Coronary artery (tissue), 2 donors: ENCODE measurements at places on chromosomes 16 and 17.

GRCh38 chr16:55250701-55251100 lies 73.3 kb upstream of the IRX6 start:
- DNase-seq, result no peak

DNA sequence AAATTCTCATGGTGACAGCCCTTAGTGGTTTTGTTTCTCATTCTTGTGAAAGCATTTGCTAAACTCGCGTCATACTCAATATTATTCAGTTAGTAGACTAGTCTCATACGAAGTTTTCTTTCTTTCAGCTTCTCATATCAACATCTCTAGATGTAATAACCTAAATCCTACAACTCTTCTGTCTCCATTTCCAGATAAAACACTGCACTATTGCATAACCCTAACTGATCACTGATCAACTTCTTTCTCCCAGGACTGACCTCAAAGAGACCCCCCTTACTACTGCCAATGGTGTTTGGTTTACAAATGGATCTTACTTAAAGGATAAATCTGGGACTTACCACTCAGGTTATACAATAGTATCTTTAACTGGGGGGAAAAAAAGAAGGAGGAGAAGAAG lies 36.3 kb upstream of the TEKT1 start:
- no peak for DNase-seq

- no peak for DNase-seq
These were observed 226.7 kb upstream of the MYOCD start for GRCh38 chr17:12438813-12439586.

GRCh38 chr17:31274252-31274651 lies 22.8 kb downstream of the OMG start:
- no peak for DNase-seq

GRCh38 chr16:76524769-76525168 lies 247.6 kb downstream of the CNTNAP4 start:
- DNase-seq, result no peak

DNA sequence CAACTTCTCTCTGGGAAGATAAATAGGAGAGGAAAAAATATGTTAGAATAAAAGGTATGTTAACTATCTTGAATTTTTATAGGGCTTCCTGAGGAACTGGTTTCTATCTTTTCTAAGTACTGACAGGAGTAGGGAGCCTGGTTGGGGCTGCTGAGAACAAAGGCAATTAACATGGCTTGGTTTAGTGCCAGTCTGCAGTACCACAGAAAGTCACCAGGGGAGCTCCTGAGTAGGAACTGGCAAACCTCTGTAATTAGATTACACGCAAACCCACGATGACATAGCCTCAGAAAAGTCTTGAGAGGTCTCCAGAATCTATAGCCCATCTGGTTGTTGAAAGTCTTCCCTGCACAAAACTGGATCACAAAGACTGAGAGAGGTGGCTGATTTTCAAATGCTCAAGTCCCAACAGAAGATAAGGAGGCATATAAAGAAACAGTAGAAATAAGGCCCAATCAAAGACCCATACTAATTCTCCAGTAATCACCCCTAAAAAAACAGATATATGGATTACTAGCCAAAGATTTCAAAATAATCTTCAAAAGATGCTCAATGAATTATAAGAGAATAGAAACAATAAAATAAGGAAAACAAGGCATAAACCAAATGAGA lies 11.7 kb upstream of the CNTNAP4 start:
- DNase-seq, result no peak

DNA sequence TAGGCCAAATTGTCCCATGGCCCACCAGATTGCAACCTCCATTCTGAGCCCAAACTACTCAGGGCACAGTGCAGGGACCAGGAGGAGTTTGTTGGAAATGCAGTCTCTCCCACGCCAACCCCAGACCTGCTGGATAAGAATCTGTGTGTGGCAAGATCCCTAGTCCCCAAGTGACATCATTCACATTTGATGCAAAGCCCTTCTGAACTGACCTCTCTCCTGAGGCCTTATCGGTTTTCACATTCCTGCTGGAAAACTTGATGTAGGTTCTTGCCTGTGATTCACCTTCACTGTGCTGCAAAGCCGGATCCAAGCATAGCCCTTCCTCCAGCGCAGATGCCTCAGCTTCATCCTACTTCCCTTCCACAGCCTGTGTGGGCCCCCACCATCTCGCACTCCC lies 6.6 kb upstream of the SHCBP1 start:
- DNase-seq, result no peak

DNA sequence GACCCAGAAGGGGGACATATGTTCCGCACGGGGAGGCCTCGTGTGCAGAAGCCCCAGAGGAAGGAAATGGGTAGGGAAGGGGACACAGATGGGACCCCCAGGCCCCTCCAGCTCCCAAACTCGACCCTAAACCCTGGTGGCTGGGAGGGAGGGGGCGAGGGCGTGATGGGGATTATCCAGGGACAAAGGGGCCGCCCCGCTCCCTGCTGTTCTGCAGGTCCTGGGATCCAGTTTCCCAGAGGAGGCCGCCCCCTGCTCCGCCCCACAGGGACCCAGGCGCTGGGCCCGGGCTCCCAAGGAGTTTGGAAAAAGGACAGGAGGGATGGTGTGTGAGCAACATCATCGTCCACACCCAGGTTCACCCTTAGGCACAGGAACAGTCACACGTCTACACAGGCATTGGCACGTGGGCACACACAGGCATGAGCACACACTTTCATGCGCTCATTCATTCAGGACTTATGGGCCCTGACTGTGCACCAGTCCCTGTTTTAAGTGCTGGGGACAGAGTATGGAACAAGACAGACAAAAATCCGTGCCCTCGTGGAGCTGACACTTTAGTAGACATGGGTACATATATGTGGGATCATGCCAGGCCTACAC lies 12.8 kb upstream of the FBXL19 start:
- DNase-seq, result no peak

DNA sequence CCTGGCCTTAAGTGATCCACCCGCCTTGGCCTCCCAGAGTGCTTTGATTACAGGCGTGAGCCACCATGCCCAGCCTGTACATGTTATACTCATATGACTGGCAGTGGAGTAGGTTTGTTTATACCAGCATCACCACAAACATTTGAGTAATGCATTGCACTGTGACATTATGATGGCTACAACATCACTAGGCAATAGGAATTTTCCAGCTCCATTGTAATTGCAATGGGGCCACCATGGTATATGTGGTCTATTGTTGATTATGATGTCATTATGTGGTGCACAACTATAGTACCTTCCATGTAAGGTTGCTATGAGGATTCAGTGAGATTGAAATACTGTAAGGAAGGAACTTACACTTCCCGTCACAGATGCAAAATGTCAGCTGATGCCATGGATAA lies 168.9 kb downstream of the COPRS start:
- no peak for DNase-seq

DNA sequence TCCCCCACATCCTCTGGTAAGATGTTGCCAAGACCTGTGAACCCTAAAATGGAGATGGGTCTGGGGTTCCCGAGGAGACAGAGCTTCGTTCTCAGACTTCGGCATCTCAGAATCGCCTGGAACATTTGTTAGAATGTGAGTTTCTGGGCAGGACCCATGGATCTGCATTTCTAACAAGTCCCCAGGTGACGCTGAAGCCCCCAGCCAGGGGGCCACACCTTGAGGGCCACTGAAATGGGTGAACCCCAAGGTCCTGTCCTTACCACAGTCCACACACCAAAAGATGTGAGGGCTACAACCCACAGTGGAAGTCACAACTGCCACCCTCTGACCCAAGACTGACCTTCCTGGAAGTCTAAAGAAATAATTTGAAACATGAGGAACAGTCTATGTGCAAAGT lies 14.0 kb downstream of the MPP3 start:
- DNase-seq, result peak; percentile 38

- DNase-seq, result no peak
These were observed 107.1 kb downstream of the USP22 start for GRCh38 chr17:20935740-20936139.

DNA sequence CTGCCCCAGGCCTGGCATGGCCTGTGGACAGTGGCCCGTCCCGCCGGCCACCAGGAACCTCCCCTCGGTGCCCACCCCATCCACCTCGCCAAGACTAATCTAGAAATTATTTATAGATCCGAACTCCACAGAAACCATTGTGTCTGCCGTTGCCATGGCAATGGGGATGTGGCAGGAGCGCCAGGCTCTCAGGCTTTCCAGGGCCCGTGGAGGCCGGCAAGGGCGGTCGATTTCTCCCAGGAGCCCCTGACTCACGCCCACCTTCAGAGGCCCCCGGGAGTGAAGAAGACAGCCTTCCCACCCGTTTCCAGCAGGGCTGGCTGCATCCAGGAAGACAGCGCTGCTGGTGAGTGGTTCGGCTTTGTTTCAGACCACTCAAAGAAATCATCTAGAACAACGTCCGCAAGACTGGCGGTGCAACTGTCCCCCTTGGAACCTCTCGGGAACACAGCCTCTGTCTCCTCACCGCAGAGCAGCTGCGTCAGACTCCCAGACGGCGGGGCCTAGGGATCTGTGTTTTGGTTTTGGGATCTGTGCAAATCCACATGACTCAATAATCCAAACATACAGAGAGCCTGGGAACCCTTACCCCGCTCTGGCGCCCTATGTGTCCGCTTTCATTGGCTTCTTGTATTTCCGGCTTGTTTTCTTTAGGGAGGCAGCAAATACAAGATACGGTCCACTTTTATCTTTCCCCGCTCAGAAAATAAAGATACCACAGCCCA lies 48.5 kb upstream of the ZCCHC14 start:
- DNase-seq, result peak; percentile 94

- no peak for DNase-seq
These were observed 16.6 kb downstream of the RMI2 start for GRCh38 chr16:11361701-11362451.

DNA sequence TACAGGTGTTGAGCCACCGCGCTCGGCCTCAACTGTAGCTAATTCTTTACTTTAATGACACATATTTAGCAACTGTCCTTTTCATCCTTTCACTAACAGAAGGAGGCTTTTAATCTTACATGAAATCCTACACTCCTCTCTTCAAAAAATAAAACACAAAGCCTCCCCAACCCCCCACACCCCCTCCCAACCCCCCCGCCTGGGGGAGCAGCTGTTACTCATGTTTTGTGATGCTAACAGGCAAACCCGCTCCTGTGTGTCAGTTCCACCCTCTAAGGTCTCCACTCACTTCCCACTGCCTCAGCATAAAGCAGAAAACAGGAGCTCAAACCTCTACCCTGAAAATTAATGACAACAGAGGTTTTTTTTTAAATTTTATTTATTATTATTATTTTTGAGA lies 55.4 kb upstream of the SLC25A19 start:
- no peak for DNase-seq

- no peak for DNase-seq
These were observed 85.3 kb upstream of the C16orf82 start for GRCh38 chr16:26981266-26981938.

- no peak for DNase-seq
These were observed 5.8 kb downstream of the DNAAF1 start for GRCh38 chr16:84150926-84151325.

- no peak for DNase-seq
These were observed 23.7 kb downstream of the ARHGAP23 start for GRCh38 chr17:38451840-38452529.

DNA sequence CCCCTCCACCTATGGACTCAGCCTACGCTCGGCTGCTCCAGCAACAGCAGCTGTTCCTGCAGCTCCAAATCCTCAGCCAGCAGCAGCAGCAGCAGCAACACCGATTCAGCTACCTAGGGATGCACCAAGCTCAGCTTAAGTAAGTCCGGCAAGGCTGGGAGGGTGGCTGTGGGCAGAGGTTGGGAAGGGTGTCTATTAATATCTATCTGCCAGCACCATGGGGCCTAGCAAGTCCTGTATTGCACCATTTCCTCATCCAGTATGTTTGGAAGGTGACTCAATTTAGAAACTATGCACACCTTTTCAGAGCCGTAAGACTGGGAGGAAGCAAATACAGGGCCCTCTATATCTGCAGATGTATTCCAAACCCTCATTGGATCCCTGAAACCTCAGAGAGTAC lies 45.0 kb upstream of the ARHGAP44 start:
- DNase-seq, result no peak

GRCh38 chr17:17186051-17186450 lies 20.1 kb downstream of the PLD6 start:
- no peak for DNase-seq

DNA sequence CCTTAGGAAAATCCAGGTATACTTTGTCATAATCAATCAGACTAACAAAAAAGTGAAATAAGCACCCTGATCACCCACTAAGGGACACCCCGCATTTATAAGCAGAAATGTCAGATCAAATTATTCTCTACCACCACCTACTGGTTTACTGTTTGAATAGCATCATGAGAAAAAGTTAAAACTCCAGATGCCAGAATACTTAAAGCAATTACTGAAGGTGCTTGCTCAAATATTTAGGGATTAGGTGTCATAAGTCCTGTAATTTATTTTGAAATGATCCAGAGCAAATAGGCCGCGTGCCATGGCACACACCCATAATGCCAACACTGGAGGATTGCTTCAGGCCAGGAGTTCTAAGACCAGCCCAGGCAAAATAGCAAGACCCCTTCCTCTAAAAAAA lies 2.3 kb downstream of the TOP2A start:
- DNase-seq, result no peak
